Stimulated activated CD8-positive, alpha-beta memory T cell treated with anti-CD3 and anti-CD28 coated beads, Interleukin-2, amount 100 ng/mL, for 1 hour (primary cell): ENCODE measurements at places on chromosomes 1 and 21.
A peak's percentile ranks its signal among the peaks of the same experiment; 100 is the strongest.

GRCh38 chr1:14071581-14071980 lies 371.6 kb downstream of the PRDM2 start:
- no peak for DNase-seq

- DNase-seq: no peak
Observed at GRCh38 chr1:167693425-167694045, 28.2 kb upstream of the MPZL1 start.

GRCh38 chr1:9145021-9145668 lies 16.2 kb upstream of the GPR157 start:
- no peak for DNase-seq

GRCh38 chr1:183234660-183235476 lies 48.8 kb downstream of the LAMC2 start:
- DNase-seq: no peak

DNA sequence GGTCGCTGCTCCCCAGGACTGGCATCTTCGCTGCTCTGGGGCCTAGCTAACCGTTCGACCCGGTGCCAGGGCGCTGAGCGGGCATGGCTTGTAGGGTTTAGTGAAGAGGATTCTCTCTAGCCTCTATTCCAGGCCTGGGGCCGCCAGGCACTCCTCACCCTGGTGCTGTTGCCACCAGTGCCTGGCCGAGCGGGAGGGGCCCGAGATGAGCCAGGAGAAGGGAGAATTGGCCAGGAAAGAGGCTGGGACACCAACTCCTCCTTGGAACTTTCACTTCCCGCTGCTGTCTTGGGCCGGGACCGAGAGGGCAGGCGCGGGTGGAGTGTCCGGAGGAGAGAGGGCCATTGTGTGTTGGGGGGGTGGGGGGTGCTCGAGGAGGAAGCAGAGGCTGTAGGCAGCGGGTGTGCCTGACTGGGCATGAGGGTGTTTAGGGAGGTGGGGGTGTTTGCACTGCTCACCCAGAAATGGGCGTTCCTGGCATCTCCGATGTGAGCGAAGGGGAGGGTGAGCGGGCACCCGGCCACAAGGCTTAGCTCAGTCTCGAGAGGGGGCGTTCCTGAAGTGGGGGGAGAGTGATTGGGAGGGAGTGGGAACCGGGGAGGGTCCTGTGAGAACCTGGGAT lies 772 bp downstream of the ADAM15 start:
- no peak for DNase-seq

DNA sequence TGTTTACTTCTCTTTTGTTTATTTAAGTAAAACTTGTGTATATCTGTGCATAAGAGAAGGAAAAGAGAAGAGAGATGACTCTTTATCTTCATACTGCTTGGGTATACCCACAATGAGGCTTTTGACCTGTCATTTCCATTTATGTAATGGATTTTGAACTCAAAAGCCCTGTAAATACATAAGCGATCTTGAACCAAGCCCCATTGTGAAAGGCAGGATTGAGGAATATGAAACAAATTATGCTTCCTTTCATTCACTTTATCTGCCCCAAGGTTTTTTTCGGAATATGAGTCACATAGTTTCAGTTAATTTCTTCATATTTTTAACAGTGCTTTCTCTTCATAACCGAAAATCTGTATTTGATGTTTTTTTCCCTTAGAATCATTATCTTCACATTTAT lies 21.4 kb downstream of the CNST start:
- DNase-seq: no peak

GRCh38 chr1:169451218-169451824 lies 24.0 kb upstream of the CCDC181 start:
- no peak for DNase-seq

- no peak for DNase-seq
Observed at GRCh38 chr21:29084372-29084771, 10.9 kb upstream of the CCT8 start.

DNA sequence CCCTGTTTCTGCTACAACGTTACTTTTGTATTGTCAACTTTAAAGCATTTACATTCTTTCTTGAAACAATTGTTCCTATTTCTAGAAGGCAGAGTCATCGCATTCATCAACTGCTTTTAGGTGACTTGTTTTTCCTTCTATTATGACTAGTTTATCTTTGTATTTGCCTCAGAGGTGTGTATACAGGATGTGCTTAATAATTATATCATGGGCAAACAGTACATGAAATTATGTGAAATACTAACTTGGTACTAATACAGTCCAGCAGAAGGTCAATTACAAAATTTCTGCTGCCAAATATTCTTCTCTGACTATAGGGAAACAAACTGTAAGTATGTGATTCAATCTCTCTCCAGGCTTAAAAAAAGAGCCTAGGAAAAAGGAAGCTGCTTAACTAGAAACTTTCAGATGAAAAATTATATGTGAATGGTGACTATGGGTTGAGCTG lies 101.6 kb downstream of the C4BPA start:
- no peak for DNase-seq

DNA sequence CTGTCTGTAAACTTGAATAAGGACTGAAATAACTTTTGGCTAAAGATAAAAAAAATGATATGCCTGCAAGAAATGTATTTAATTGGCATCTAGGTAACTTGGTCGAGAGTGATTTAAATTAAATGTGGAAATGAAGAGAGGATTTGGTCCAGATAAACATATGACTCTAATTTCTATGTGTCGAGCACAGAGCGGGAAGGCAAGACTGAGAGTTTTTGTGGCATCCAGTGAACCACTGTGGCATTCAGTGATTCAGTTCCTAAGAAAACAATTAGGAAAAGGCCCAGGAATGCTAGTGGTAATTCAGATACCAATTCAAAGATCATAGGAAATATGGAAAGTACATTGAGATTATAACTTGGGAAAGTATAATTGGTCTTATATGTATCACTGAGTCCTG lies 39.6 kb downstream of the PDE4B start:
- DNase-seq: no peak

DNA sequence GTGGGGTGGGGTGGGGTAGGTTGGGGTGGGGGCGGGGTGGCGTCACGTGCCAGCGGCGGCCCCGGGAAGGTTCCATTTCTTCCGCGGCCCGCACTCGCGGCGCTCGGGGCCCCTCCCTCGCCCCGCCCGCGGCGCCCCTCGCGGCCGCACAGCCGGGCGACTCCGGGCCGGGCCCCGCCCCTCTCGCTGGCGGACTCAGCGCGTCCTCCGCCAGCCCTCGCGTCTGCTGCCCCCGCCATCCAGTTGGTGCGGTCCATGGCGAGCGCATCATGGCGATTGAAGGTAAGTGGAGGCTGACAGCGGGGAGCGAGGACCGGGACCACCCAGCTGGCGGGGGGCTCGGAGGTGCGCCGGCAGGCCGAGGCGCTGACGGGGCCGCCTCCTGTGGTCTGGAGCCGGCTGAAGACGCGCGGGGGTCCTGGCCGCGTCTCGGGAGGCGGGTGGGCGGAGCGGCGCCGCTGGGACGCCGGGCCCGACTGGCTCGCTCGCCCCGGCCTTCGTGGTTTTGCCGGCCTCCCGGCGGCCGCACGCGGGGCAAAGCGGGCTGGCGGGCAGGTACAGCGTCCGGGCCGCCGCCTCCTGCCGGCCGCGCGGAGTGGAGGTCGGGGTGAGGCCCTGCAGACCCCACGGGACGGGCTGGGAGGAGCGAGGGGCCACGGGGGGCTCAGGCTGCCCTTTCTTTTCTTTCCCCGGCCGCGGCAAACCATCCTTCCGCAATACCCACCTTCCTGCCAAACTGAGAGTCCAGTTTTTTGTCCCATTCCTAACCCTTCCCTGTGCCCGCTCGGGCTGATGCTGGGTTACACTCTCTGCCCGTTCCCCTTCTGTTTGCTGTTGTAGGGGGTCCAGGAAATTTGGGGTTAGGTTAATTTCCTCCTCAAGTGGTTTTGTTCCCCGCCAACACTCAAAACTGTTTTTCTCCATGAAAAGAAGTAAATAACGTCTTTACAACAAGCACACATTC lies at the start of gene SYT14:
TSS of gene SYT14 (plus strand) at position 222 of the 964 bp plus-strand sequence. CDS start at position 270, 48 bp downstream.
- DNase-seq: no peak

- DNase-seq: peak; percentile 59
Observed at GRCh38 chr1:93847811-93848288, 31.2 kb downstream of the DNTTIP2 start.

DNA sequence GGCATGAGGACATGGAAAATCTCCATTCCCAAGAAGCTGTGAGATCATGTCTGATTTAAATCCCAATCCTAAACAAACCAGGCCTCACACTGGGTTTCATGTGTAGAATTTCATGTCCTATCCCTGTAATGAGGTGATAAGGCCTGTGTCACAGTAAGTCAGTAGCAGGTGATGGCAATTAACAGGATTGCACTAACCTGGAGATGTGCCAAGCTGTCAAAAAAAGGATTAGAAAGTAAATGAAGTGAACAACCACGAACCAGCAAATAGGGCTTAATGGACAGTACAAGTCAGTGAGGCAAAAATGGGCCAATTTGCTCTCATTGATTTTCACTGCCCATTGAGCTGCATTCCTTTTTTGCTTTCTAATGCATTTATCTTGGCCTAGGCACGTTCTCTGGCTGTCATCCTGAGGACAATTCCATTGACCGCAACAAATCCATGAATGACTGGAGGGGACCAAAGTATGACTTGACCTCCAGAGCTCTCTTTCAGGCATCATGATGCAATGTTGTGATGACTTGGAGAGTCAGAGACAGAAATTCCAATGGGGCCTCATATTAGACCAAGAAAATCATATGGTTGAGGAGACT lies 673.6 kb upstream of the ADGRL2 start:
- DNase-seq: no peak

- DNase-seq: no peak
Observed at GRCh38 chr1:159930634-159931033, 5.3 kb upstream of the TAGLN2 start.

GRCh38 chr21:28674763-28675162 lies 317.9 kb downstream of the LTN1 start:
- no peak for DNase-seq

GRCh38 chr1:247357052-247357780 lies 25.5 kb upstream of the ZNF496 start:
- DNase-seq: no peak

DNA sequence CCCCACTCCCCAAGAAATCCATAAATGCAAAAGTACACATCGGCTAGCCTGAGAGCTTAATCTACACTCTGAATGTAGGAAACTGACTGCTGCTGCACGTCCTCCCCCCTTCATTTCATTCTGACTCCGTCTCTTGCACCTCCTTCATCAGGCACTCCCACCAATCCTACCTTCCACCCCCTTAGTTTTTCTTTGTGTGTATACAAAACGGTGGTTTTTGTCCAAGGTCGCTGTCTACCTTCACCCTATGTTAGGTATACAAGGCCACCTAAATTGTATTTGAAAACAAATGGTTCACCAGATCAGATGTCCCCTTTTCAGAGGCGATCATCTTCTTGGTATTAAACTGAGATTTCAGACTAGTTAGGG lies 1.9 kb downstream of the WDR26 start:
- DNase-seq: no peak

DNA sequence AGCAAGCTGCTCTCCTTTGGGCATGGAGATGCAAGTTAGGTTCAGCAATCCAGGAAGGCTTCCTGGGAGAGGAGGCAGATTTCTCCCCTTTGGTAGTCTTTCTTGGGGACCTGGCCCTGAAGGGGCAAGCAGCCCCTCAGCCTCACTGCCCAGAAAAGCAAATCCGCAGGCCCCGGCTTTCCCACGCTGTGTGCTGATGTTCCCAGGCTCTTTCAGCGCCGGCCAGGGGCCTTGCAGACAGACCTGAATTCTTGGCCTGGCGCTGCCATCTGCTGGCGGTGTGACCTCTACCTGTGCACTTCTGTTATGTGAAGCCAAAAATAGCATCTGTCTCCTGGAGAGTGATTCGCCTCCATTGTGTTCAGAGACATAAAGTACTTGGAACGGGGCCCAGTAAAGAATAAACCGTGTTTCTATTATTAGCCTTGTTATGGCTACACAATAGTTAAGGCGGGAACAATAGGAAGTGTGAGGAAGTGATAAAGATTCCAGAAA lies 64.8 kb downstream of the ALPL start:
- no peak for DNase-seq

- DNase-seq: no peak
Observed at GRCh38 chr1:1058921-1059493, 15.1 kb downstream of the RNF223 start.

- DNase-seq: no peak
Observed at GRCh38 chr1:102640872-102641271, 467.4 kb downstream of the COL11A1 start.

DNA sequence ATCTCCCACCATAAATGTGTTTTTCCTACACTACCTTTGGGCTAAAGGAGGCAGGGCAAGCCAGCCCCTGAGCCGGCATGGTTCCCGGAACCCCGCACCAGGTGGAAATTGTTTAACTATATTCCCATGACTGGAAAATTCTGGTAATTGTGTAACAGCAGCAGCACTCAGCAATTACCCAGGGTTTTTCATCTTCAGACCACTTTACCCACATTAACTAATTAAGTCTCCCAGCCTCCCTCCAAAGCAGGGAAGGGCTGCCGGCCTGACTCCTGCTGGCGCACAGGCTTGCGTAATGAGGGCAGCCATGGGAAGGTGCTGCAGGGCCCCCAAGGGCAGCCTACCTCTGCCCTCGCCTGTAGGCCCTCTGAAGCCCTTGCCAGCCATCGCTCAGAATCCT lies 140.7 kb upstream of the VAMP3 start:
- no peak for DNase-seq

DNA sequence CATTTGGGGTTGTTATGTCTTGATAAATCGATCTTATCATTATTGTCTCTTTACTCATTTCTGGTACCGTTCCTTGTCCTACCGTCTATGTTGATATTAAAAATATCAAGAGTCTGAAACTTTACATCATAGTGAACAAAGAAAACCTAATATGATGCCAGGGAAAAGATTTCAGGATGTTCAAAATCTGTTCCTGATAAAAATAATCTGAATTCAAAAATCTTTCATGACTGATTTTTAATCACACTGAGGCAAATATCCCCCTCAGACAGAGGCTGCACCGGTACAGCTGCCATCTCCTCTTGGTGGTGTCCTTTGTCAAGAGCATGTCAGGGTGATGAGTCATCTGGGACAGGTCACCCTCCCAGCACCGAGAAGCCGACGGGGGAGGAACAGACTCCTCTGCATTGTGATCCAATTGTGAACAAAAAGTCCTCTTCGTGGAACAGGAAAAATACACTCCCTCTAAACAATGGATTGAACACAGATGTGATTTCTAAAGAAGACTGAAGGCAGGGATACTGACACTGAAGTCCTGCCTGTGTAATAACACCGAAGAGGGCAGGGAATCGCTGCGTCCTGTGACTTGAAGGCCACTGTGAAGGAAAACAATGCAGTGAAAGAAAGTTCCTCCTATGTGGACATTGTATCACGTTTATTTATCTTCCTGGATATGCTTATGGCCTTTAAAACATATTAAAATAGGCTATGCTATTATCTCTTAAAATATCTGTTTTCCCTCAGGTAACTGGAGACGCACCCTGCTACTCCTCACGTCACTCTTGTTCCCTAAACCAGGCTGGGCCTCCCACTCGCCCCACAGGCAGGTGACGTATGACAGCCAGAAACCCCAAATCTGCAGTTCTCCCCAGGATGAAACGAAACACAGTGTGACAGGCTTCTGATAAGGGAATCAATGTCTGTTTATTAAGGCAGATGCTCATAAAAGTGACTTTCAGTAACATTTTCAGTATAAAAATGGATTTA lies 4.3 kb upstream of the SPATC1L start:
- DNase-seq: no peak

- no peak for DNase-seq
Observed at GRCh38 chr21:42299324-42300044, 15.7 kb downstream of the TFF3 start.

GRCh38 chr1:25821630-25822091 lies 1.9 kb downstream of the MTFR1L start:
- no peak for DNase-seq

- DNase-seq: no peak
Observed at GRCh38 chr1:201026836-201027235, 3.3 kb upstream of the KIF21B start.

GRCh38 chr1:247211339-247211738 lies 39.5 kb upstream of the ZNF124 start:
- no peak for DNase-seq
